Renal pelvis (tissue), 12 donors: ENCODE measurements at places on chromosomes 13 and 19. TPM values are rescaled to one million over a fixed set of nuclear protein-coding genes. Genes with fewer than 3 reads are reported as not detected.

DNA sequence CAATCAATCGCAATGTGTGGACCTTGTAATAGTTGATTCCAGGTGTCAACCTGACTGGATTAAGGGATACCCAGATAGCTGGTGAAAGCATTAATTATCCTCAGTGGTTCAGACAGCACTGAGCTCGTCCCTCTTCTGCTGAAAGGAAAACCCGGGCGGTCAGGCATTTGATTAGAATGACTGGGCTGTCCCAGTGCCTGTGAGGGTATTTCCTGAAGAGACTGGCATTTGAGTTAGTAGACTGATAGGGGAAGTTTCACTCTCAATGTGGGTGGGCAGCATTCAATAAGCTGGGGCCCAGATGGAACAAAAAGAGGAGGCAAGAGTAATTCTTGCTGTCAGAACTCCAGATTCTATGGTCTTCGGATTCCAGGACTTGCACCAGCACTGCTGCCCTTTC lies 31.9 kb downstream of the KPNA3 start:
- DNase-seq, result no peak

GRCh38 chr13:73754241-73754640 lies 380.0 kb downstream of the KLF12 start:
- DNase-seq, result no peak

- DNase-seq, result no peak
Observed at GRCh38 chr13:113854238-113855011, 9.5 kb downstream of the GAS6 start.

GRCh38 chr13:95921485-95921884 lies 131.7 kb downstream of the UGGT2 start:
- DNase-seq, result no peak

- no peak for DNase-seq
Observed at GRCh38 chr19:43315851-43316250, 37.6 kb upstream of the CD177 start.

The ZNF490 gene
- polyA plus RNA-seq, result 5.8 TPM

DNA sequence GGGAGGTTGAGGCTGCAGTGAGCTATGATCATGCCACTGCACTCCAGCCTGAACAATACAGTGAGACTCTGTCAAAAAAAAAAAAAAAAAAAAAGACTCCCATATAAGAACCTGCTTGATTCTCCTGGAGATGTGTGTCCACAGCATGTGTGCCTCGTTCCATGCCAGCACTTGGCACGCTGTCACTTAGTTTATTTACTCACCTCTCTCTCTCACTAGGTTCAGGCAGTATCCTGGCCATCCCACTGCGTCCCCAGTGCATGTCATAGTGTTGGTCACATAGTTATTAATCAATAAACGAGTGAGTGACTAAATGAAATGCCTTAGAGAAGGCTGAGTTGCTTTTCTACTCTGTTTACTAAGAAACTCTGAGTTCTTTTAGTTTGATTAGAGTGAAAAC lies 79.1 kb upstream of the GPR12 start:
- no peak for DNase-seq

DNA sequence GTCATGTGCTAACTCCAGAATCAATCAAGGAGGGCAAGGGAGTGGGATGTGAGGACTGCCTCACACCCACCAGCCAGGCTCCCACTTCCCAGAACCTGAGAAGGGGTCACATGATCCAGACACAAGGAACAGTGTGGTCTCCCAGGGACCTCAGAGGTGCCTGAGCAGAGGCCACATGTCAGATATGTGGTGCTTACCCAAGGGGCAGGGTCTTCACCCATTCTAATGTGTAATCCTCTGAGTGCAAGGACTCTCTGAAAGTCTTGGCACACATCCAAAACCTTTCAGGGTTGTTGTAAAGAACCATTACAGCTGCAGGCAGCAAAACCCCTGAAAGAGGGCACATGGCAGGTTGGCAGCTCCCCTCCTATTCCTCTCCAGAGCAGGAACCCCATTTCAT lies 656.6 kb downstream of the UQCRFS1 start:
- DNase-seq, result no peak
